Gastrocnemius medialis (tissue), 4 donors: ENCODE measurements at places on chromosomes 1 and 21. TPM values are rescaled to one million over a fixed set of nuclear protein-coding genes. Genes with fewer than 3 reads are reported as not detected.

SPRR4 gene
- total RNA-seq = not detected

C1orf87 gene
- not detected for total RNA-seq

RHEX gene
- not detected for total RNA-seq

RUNX1 gene
- 8.0 TPM for total RNA-seq

OVAAL gene
- total RNA-seq = not detected

RGS7 gene
- not detected for total RNA-seq

PCSK9 gene
- not detected for total RNA-seq

SGIP1 gene
- 2.5 TPM for total RNA-seq

CFAP45 gene
- total RNA-seq = not detected

FAAH gene
- total RNA-seq = 6.4 TPM

CD5L gene
- not detected for total RNA-seq

PTAFR gene
- 0.85 TPM for total RNA-seq

ATAD3B gene
- total RNA-seq = 5.5 TPM

TNFAIP8L2 gene
- 1.4 TPM for total RNA-seq

PM20D1 gene
- not detected for total RNA-seq

CLCA4 gene
- total RNA-seq = not detected

PTGFR gene
- total RNA-seq = 2.2 TPM

GRCh38 chr1:20126041-20126805 is 6.9 kb upstream of the PLA2G2D start:
- H3K4me1 ChIP-seq = no peaks in the 10 kb centered on the region
- H3K27me3 ChIP-seq = no peaks in the 10 kb centered on the region
- H3K4me3 ChIP-seq = no peak overlapping the region
- DNase-seq = no peak

DNA sequence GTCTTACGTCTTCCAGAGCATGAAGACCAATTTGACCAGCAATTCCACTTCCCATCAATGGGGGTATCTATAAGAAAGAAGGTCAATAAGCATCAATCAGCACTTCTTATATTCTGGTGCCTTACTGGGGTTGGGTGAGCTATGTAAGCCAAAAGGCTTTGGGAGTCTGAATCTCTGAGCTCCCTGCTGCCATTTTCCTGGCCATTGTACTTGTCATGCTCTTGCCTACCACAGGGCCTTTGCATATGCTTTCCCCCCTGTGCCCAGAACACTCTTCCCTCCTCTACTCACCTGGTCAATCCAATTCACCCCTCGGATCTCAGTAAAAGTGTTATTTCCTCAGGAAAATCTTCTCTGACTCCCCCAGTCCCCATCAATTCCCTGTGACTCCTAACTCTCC is 36.3 kb downstream of the C8B start:
- no peaks in the 10 kb centered on the region for H3K4me1 ChIP-seq
- no peaks in the 10 kb centered on the region for H3K36me3 ChIP-seq
- H3K27me3 ChIP-seq = no peaks in the 10 kb centered on the region
- H3K27ac ChIP-seq = no peak overlapping the region
- no peak for DNase-seq

- H3K4me1 ChIP-seq = peaks cover 3% of the 10 kb centered on the region
- no peaks in the 10 kb centered on the region for H3K27me3 ChIP-seq
- no peak overlapping the region for H3K27ac ChIP-seq
- H3K36me3 ChIP-seq = no peaks in the 10 kb centered on the region
- no peak overlapping the region for H3K4me3 ChIP-seq
These were observed 8.2 kb downstream of the AMPD2 start for GRCh38 chr1:109627692-109628399.

DNA sequence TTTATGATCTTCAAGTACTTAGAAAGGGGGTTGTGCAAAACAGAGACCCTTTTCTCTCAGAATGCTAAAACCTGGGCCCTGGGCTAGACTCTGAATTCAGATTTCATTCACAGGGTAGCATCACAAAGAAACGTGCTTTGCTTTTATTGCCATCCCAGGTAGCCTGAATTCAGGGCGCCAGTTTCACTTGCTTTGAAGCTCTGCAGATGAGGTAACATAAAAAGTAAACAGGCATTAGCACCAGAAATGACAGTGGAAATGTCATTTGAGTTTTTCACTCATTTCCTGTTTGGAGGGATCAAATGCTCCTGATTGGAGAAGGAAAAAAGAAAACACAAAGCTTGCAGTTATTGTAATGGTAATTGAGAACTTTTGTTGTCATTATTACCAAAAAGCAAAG is 2.6 kb downstream of the SYPL2 start:
- no peak overlapping the region for H3K4me3 ChIP-seq
- H3K4me1 ChIP-seq = peaks cover 65% of the 10 kb centered on the region
- H3K36me3 ChIP-seq = no peaks in the 10 kb centered on the region
- H3K27me3 ChIP-seq = no peaks in the 10 kb centered on the region

GRCh38 chr1:173195596-173196088 is 11.5 kb downstream of the TNFSF4 start:
- no peak for DNase-seq
- no peaks in the 10 kb centered on the region for H3K36me3 ChIP-seq
- no peak overlapping the region for H3K4me3 ChIP-seq
- no peaks in the 10 kb centered on the region for H3K27me3 ChIP-seq

- no peak for DNase-seq
- H3K36me3 ChIP-seq = no peaks in the 10 kb centered on the region
- H3K27ac ChIP-seq = no peak overlapping the region
- no peaks in the 10 kb centered on the region for H3K4me1 ChIP-seq
- no peaks in the 10 kb centered on the region for H3K27me3 ChIP-seq
These were observed 1054.4 kb downstream of the AMY1C start for GRCh38 chr1:104804147-104804546.

- peaks cover 27% of the 10 kb centered on the region for H3K4me1 ChIP-seq
- no peaks in the 10 kb centered on the region for H3K36me3 ChIP-seq
- no peaks in the 10 kb centered on the region for H3K27me3 ChIP-seq
- peak overlapping the region; percentile 29 for H3K4me3 ChIP-seq
- peak overlapping the region; percentile 78 for H3K27ac ChIP-seq
- no peak for DNase-seq
These were observed 68.6 kb upstream of the ANGPTL1 start for GRCh38 chr1:178939338-178940067.

- peak overlapping the region; percentile 91 for H3K27ac ChIP-seq
- H3K4me3 ChIP-seq = no peak overlapping the region
These were observed 109.1 kb downstream of the SLC45A1 start for GRCh38 chr1:8426996-8427395.

DNA sequence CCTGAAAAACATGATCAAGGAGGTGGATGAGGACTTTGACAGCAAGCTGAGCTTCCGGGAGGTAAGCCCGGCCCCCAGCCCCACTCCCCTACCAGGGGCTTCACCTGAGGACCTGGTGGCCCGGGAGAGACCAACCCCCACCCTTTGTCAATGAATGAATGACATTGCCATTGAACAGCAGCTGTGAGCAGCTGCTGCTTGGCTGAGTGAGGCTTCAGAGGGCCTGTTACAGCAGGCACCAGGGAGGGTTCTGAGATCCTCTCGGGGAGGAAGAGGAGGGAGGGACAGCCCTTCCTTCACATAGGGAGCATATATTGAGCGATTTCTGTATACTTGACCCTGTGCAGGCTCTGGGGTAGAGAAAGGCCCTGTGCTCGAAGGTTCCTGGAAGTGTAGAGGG is 12.3 kb upstream of the CTRC start:
- no peaks in the 10 kb centered on the region for H3K4me1 ChIP-seq
- H3K27ac ChIP-seq = no peak overlapping the region
- H3K36me3 ChIP-seq = no peaks in the 10 kb centered on the region
- no peaks in the 10 kb centered on the region for H3K27me3 ChIP-seq
- no peak for DNase-seq

GRCh38 chr1:41446851-41447610 is 37.5 kb downstream of the EDN2 start:
- H3K27me3 ChIP-seq = no peaks in the 10 kb centered on the region
- H3K4me1 ChIP-seq = no peaks in the 10 kb centered on the region
- no peaks in the 10 kb centered on the region for H3K36me3 ChIP-seq

- DNase-seq = no peak
- H3K27me3 ChIP-seq = no peaks in the 10 kb centered on the region
- H3K36me3 ChIP-seq = peaks cover 38% of the 10 kb centered on the region
- peak overlapping the region; percentile 97 for H3K27ac ChIP-seq
- H3K4me1 ChIP-seq = peaks cover 71% of the 10 kb centered on the region
These were observed 1.8 kb downstream of the MFN2 start for GRCh38 chr1:11982010-11982392.

- peak overlapping the region; percentile 2 for H3K27ac ChIP-seq
- no peak for DNase-seq
- H3K36me3 ChIP-seq = no peaks in the 10 kb centered on the region
- H3K27me3 ChIP-seq = no peaks in the 10 kb centered on the region
These were observed 12.3 kb downstream of the ARHGEF10L start for GRCh38 chr1:17551755-17552234.

DNA sequence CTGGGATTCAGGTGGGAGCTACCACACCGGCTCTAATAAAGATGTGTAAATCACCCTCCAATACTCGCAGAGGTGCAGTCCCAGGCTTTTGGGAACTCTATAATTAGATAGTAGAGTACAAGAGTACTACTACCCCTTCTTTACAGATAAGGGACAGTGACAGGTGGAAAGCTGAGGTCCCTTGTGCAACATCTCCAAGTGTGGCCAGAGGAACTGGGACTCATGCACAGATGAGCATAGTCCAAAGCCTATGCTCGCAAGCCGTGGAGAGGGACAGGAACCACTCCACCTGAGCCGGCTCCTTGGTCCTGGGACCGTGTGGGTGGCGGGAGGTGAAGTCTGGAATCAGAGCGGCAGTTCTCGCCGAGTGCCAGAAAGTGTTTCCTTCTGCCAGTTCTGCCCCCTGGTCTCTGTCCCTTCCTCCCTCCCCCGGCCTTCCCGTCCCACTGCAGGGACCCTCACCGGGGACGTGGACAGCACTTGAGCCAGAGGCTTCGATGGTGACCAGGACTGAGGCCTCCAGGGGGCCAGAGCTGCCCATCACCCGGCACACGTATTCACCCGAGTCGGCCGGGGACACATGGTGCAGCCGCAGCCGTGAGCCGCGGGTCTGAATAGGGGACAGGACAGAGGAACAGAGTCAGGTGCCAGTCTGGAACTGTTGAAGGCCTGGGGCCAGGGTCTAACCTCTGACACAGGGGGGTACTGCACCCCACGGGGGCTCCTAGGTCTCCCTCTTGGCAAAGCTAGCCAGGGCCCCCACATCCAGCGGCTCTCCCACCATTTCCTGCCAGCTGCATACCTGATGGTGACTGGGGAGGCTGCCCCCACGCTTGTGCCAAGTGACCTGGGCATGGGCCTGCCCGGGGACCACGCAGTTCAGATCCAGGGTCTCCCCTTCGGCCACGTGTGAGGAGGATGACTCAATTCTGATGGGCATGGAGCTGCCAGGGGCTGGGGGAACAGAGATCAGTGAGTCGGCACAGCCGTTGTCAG is 33.9 kb downstream of the LDLRAD2 start:
- no peaks in the 10 kb centered on the region for H3K27me3 ChIP-seq
- no peak overlapping the region for H3K4me3 ChIP-seq
- H3K27ac ChIP-seq = peak overlapping the region; percentile 61
- peaks cover 84% of the 10 kb centered on the region for H3K36me3 ChIP-seq
- DNase-seq = peak; percentile 74

DNA sequence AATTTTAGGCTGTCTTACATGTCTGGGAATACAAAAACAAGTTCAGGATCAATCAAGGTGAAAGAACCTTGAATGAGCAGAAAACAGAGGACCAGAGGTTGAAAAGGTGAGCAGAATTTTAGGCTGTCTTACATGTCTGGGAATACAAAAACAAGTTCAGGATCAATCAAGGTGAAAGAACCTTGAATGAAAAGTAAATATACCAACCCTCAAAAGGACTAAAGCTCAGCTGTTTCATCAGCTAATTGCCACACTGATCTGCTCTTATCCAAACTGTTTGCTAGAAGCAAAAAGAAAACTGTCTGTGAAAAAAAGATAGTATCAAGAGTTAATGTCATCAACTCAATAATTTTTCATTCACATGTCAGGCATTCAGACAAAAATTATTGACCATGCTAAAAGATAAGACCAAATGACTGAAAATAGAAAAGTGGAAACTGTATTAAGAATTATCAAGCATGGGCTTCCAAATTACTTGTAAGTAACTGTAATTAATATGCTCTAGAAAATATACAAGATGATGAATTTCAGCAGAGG is 69.2 kb downstream of the LTN1 start:
- no peak for DNase-seq
- H3K36me3 ChIP-seq = no peaks in the 10 kb centered on the region
- H3K4me1 ChIP-seq = no peaks in the 10 kb centered on the region

GRCh38 chr21:29163341-29164115 is 33.1 kb downstream of the MAP3K7CL start:
- H3K4me1 ChIP-seq = peaks cover 9% of the 10 kb centered on the region
- no peak for DNase-seq
- no peaks in the 10 kb centered on the region for H3K27me3 ChIP-seq
- H3K27ac ChIP-seq = peak overlapping the region; percentile 33
- H3K4me3 ChIP-seq = no peak overlapping the region

DNA sequence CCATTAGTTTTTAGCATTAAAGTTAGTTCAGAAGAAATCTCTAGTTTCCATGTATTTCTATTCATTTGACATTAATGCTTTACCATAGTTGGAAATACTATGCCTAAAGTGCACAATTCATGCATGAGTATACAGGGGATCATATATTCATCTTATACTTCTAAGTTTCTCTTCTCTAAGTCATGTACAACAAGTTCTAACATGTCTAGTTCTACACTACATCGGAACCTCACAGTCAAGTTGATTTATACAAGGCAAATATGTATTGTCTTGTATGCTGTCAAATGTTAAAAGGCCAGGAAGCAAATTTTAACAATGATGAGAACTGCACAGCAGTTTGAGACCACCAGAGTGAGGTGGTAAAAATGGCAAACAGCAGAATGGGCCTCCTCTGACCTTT is 22.9 kb upstream of the MOB3C start:
- no peak for DNase-seq
- H3K36me3 ChIP-seq = no peaks in the 10 kb centered on the region
- H3K27ac ChIP-seq = no peak overlapping the region
- H3K4me3 ChIP-seq = no peak overlapping the region

- no peaks in the 10 kb centered on the region for H3K36me3 ChIP-seq
- no peak for DNase-seq
- no peak overlapping the region for H3K4me3 ChIP-seq
- no peaks in the 10 kb centered on the region for H3K4me1 ChIP-seq
- no peak overlapping the region for H3K27ac ChIP-seq
These were observed 10.4 kb downstream of the C1orf226 start for GRCh38 chr1:162391790-162392563.

- no peak for DNase-seq
- no peak overlapping the region for H3K4me3 ChIP-seq
- H3K36me3 ChIP-seq = peaks cover 5% of the 10 kb centered on the region
- H3K4me1 ChIP-seq = peaks cover 18% of the 10 kb centered on the region
These were observed 8.8 kb downstream of the RPL5 start for GRCh38 chr1:92840600-92840999.

DNA sequence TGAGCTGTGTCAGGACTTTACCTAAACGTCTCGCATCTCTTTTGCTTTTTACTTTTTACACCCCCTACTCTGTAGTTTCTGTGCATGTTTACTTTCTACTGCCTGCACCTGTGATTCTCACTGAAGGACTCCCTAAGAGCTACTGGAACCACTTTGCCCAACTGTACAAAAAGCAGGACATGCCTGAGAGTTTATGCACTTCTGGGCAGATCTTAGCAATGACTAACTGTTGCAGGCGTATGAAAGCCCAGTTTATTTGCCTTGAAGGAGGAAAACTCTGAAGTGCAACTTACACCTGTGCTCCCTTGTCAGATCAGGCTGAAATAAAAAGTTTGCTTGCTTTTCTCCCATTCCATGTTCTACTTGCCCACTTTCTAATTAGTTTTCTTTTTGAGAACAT is 467.0 kb upstream of the USP24 start:
- no peak for DNase-seq
- H3K27me3 ChIP-seq = no peaks in the 10 kb centered on the region
- no peaks in the 10 kb centered on the region for H3K36me3 ChIP-seq
- no peaks in the 10 kb centered on the region for H3K4me1 ChIP-seq
- H3K27ac ChIP-seq = no peak overlapping the region
- H3K4me3 ChIP-seq = no peak overlapping the region
